ENCODE measurements at places on chromosomes 4 and X. TPM values are rescaled to one million over a fixed set of nuclear protein-coding genes. Genes with fewer than 3 reads are reported as not detected.

Gene FABP2
- total RNA-seq = not detected

Gene MAGEC3
- not detected for total RNA-seq

Gene DLG3
- 27.0 TPM for total RNA-seq

DNA sequence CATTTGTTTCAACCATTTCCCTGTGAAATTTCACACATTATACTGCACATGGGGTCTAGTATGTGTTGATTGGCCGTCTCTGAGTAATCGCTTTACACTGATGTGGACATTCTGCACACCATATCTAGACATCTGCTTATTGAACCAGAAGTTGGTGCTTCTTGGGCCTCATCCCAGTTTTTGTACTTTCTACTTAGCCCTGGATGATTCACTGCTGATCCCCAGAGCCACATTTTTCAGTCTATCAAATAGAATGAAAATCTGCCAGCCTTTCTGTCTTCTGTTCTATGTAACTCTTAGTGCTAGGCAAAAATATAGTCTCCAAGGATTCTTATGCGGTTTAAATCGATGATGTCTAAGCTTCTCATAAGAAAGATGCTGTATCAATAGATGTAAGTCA is 40.5 kb upstream of the RELL1 start:
- no peak for DNase-seq

DNA sequence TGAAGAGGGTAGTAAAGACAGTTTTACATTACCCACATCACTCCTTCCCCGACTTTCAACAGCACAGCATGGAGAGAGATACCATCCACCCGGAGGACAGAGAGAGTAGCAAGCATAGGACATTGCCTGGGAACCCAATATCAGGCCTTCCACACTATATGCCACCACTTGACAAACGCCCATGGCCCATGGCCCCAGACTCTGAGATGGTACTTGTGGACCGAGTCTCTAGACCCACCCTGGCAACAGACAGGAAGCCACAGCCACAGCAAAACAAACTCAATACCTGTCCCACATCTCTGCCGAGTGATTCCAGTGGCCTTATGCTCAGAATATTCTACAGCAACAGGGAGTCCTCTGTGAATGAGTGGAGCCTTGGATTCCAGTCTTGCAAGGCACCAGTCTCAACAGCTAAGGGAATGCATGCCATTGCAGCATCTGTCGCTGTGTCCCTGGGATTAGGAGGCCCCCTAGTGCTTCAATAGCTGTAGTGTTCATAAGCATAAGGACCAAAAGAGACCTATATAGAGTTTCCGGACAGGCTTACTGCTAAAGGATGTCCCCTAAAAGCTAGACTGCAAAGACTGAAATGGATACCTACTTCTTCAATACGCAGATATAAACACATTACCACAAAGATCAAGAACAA is 14.7 kb upstream of the CT55 start:
- DNase-seq = no peak

DNA sequence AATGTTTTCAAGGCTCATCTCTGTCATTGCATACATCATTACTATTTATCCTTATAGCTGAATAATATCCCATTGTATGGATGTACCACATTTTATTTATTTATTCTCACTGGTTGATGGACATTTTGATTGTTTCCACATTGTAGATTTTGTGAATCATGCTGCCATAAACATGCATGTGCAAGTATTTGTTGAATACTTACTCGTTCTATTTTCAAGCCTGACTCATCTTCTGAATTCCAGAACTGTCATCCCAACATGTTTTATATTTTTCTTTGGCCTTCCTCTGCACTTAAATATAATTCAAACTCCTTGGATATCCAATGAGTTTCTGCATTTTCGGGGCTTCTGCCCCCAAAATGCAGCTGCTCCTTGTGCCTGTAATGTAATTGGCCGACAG is 77.6 kb downstream of the MXRA5 start:
- DNase-seq = no peak
